ENCODE measurements at places on chromosomes 4 and X.

DNA sequence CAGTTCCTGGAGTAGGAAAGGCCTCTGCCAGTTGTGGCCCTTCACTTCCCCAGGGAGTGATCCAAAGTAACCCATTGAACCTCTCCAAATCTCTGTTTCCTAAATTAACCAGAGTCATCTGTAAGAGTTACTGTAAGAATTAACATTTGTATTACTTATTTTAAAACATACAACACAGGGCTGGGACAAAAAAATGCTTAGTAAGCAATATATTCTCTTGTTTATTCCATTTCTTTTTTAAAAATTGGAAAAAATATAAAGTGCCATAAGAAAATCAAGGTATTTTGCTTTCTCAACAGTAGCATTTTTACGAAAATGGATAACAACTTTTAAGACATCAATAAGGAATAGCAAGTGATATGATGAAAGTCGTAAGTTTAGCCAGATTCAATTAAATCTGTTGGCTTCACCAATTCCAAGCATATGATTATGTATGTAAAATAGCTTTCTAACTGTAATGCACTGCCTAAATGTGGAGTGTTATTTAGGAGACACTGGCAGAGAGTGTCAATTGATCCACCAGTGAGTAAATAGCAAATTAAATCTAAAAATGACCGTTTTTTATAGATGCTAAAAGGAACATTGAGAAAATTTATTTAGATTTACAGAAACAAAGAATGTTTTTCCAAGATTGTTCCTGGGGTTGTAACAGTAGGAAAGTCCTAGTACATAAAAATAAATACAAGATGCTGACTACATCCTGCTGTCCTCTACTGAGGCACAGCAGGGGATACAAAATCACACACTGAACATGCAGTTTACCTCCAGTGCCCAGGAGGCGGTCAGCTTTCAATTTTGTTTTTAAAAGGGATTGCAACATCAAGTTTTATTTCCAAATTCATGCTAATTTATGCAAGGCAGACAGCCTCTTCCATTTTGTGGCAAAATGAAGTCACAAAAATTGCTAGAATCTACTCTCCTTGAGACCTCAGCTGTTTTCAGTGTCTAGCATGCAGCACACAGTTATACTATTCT lies 53.7 kb downstream of the GPM6A start:
- DNase-seq = no peak

- no peak for DNase-seq
Observed at GRCh38 chrX:65712005-65712806, 44.8 kb downstream of the MSN start.

GRCh38 chrX:104660092-104660491 lies 94.1 kb downstream of the IL1RAPL2 start:
- no peak for DNase-seq

- DNase-seq = no peak
Observed at GRCh38 chrX:129759576-129760061, 20.1 kb upstream of the SASH3 start.

- DNase-seq = peak; percentile 38
Observed at GRCh38 chrX:69313617-69314290, 148.5 kb upstream of the PJA1 start.

- DNase-seq = no peak
Observed at GRCh38 chr4:76194325-76194724, 19.3 kb downstream of the SCARB2 start.

DNA sequence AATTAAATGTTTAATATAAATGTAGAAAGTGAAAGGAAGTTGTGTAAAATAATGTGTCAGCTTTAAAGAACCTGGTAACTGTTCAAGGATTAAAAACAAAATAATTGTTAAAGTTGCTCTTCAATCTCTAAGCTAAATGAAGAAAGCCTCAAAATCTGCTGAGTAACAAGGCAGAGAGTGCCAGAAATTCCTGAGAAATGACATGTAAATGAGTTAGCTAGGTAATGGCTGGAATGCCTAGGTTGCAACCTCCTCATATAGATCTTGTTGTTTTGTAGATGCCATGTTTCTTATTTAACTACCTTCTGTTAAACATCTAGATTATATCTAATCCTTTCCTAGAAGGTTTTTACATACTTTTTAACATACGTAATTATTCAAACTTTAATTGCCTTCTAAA lies 763.6 kb upstream of the AGA start:
- DNase-seq = no peak

DNA sequence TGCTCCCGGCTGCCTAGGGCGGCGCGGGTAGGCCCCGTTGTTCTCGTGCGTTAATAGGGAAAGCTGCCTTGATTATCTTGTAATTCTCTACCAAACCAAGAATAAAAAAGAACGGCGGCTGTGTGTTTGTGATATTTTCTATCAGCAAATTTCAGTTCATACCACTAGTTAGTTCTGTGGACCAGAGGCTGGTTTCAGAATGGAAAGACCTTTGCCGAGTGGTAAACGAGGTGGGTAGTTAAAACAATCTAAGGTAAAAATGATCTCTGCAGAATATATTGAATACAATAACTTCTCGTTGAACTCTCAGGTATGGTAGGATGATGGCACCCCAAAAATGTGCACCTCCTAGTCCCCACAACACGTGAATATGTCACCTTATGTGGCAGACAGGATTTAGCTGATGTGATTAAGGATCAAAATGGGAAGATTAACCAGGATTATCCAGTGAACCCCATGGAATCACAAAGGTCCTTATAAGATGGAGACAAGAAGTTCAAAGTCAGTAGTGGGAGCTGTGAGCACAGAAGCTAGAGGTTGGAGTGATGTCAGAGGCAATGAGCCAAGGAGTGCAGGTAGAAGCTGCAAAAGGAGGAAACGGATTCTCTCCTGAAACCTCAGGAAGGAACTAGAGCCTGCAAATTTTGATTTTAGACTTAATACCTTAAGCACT lies 574 bp upstream of the CFAP97 start:
- no peak for DNase-seq

GRCh38 chr4:57612279-57612678 lies 502.1 kb upstream of the IGFBP7 start:
- DNase-seq = no peak

GRCh38 chr4:168593399-168593798 lies 96.5 kb downstream of the PALLD start:
- DNase-seq = no peak

DNA sequence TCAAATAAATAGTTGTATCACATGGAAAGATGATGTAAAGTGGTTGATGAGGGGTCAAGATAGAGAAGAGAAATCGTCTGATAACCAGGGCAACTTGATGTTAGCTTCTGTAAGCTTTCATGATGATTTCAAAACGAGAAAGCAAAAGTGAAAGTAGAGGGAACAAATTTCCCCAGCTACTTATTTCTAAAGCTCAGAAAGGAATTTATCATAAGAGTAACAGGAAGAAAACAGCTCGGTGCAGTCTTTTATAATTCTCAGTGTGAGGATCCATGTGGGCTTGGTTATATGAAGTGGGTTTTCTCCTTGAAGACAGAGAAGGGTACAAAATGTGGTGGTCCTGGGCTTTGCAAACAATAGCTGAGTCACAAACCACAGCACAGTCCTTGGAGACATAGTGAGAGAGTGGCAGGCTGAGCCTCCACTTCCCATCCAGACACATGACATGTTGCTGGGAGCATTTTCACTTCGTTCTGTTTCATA lies 32.1 kb upstream of the GLRA2 start:
- no peak for DNase-seq

DNA sequence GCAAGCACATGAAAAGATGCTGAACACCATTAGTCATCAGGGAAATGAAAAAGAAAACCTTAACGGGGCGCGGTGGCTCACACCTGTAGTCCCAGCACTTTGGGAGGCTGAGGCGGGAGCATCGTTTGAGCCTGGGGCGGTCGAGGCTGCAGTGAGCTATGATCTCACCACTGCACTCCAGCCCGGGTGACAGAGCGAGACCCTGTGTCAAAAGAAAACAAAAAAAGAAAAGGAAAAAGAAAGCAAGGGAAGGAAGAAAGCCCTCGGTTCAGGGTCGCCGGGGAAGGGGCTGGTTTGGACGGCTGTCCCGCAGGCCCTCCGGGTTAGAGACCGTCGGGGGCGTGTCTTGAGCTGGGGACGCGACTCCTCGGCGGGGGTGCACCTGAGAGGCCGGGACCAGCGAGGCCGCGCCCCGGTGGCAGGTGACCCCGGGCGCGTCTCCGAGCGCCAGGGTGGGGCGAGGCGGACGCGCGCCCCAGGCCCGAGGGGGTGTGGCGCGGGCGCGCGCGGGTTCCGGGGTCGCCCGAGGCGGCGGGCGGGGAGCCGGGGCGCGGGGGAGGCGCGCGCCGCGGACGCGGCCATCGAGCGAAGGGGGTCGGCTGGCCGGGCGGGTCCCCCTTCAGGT lies 478 bp upstream of the PLXNA3 start:
- DNase-seq = no peak
